ENCODE measurements at places on chromosomes 2 and 18.

DNA sequence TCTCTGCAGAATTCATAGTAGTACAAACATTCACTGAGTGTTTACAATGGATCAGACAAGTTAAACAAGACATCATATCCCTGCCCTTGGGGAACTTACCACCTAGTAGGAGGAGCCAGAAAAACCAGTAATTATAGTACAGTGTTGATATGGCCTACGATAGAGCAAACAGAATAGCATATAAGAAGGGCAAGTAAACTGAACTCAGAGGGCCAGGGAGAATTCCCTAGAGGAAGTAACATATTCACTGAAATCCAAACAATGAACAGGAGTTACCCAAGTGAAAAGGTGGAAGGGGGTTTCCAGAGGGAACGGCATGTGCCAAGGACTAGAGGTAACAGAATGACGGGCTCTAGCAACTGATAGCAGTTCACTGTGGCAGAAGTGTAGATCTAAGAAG is 34.1 kb downstream of the NHEJ1 start:
- DNase-seq = no peak

GRCh38 chr2:60710707-60711106 is 45.4 kb upstream of the PAPOLG start:
- DNase-seq = no peak

DNA sequence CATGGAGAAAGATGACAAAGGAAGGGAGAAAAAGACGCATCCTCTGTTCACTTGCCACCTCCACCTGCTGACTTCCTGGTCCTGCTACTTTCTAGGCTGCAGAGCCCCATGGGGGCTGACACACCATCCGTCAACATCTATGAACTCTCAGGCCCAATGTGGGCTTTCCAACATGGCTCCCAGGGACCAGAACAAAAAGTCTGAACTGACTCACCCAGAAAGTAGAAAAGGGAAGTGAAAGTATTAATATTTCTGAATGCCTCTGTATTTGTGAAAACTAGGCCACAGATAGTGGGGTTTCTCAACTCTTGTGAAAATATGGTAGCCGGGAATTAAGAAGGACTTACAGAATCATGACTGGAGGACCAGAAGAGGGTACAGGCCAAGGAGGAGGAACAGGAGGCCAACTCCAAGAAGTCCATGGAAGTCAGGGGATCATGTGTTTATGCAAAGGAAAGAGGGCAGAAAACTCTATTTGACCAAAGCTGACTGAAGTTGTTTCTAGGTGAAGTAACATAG is 123.1 kb upstream of the CAB39 start:
- no peak for DNase-seq

DNA sequence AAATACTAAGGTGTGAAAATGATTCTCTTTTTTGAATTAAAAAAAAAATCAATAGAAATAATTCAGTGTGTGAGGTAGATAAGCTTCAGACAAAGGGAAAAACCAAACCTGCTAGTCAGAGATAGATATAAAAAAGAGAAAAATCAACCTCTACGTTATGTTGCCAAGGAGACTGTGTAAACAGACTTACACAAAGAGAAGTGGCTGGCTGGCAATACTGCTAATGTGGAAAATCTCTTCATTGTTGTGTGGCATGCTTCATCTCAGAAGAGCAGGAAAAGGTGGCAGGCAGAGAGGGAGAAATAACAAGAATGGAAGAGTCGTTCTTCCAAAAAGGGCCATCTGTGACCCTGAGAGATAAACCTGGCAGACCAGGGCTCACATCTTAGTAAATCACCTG is 200.8 kb downstream of the SLC8A1 start:
- no peak for DNase-seq

- DNase-seq = no peak
Observed at GRCh38 chr2:54859416-54859815, 136.0 kb downstream of the EML6 start.
